ENCODE measurements at places on chromosomes 16 and 17.

DNA sequence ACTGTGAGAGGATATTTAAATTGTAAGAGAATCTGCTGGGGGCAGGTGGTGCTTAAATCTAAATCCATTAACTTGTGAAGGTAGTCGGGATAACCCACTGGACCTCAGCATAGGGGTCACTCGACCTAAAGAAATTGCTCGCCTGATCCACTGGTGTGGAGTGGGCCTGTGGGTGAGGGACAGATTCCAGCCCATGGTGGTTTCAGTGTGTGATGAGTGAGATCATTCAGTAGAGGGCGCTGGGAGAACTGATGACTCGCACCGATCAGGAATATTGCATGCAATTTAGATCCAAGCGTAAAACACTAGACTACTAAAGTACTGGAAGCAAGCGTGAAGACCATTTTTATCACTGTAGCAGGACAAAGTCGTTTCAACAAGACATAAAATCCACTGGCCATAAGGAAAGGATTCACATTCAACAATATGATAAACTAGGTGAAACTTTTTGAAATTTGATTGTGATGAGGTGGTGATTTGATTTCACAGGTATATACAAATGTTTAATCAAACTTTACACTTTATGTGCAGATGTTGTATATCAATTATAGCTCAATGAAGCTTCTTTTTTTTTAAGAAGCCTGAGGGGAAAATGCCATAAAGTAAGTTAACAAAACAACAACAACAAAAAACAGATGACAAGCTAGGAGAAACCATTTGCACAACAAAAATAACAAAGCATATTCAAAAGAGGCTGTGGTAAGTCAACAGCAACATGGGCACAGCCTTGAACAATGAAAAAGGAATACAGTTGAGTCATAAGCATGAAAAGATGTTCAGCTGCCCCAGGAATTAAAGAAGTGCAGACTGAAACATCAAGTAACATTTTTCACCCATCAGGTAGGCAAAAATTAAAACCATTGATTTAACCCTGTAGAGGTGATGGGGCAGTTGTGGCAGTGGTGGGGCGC is 7.5 kb upstream of the TMEM170A start:
- DNase-seq = peak; percentile 20

DNA sequence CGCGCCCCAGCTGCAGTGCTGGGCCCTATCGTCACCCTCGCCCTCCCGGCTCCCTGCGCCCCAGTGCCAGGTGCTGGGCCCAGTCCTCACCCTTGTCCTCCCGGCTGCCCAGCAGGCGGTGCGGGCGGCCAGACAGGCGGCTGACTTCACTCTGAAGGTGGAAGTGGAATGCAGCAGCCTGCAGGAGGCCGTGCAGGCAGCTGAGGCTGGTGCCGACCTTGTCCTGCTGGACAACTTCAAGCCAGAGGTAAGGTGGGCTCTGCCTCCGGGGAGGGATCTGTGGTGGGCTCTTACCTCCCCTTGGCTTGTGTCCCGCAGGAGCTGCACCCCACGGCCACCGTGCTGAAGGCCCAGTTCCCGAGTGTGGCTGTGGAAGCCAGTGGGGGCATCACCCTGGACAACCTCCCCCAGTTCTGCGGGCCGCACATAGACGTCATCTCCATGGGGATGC is 17.9 kb downstream of the QPRT start:
- no peak for DNase-seq

DNA sequence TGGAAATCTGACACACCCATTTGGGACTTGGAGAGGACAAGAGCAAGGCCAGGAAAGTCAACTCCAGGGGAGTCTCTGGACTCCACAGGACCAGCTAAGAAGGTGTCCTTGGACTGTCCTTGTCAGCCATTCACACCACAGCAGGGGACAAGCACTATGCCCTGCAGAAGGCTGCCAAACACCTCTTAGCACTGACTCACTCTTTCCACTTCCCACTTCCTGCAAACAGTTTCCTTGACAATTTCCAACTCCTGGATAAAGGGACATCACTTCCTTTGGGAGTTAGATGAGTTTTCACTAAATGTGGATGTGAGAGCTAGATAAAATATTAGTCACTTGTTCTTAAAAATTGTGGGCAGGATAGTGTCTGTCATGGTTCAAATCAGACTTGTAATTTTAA is 37.8 kb upstream of the BCAR1 start:
- DNase-seq = no peak

- DNase-seq = no peak
Measured at GRCh38 chr17:218432-219110, 37.1 kb upstream of the DOC2B start.

DNA sequence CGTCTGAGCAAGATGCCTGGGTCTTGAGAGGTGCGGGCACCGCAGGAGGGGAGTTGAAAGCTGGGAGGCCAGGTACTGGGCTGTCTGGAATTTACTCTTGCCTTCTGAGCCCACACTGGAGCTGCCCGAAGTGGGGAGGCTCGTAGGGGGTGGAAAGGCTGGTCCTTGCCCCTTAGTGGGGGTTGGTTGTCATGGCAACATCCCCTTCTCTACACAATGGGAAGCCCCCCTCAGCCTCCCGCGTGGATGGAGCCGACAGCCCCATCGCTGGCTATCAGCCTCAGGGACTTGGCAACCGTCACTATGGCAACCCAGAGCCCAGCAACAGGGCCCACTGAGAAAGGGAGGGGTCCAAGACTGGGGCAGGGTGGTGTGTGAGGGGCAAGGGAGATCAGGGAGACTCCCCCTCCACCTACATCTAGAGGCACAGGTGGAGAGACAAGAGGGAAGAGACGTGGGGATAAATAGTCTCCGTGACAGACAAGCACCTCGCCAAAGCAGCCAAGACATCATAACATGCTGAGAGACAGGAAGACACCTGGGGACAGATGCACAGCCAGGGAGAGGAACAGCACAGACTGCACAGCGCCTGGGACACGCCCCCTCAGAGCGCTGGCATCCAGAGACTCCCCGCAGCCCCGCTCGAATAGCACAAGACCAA is 5.3 kb upstream of the DNAH2 start:
- no peak for DNase-seq

Data from T follicular helper cell (primary cell).